ENCODE measurements at places on chromosomes 12 and 14.

GRCh38 chr14:101062065-101062450, 158.5 kb upstream of the RTL1 start:
- H3K36me3 ChIP-seq = no peaks in the 10 kb centered on the region
- no peak overlapping the region for H3K4me3 ChIP-seq
- H3K27ac ChIP-seq = no peak overlapping the region
- DNase-seq = no peak
- H3K4me1 ChIP-seq = no peaks in the 10 kb centered on the region
- H3K27me3 ChIP-seq = peaks cover 34% of the 10 kb centered on the region

GRCh38 chr12:90038289-90038688, 329.7 kb upstream of the ATP2B1 start:
- H3K4me1 ChIP-seq = no peaks in the 10 kb centered on the region
- no peak overlapping the region for H3K4me3 ChIP-seq
- DNase-seq = no peak
- no peaks in the 10 kb centered on the region for H3K27me3 ChIP-seq
- no peak overlapping the region for H3K27ac ChIP-seq

- H3K36me3 ChIP-seq = no peaks in the 10 kb centered on the region
- DNase-seq = no peak
- peaks cover 27% of the 10 kb centered on the region for H3K4me1 ChIP-seq
- no peaks in the 10 kb centered on the region for H3K27me3 ChIP-seq
- no peak overlapping the region for H3K4me3 ChIP-seq
Measured at GRCh38 chr14:92475037-92475436, 38.5 kb upstream of the RIN3 start.

- H3K4me3 ChIP-seq = no peak overlapping the region
- H3K4me1 ChIP-seq = no peaks in the 10 kb centered on the region
- no peak for DNase-seq
- no peaks in the 10 kb centered on the region for H3K36me3 ChIP-seq
- no peak overlapping the region for H3K27ac ChIP-seq
Measured at GRCh38 chr12:69929125-69929524, 104.1 kb downstream of the MYRFL start.

DNA sequence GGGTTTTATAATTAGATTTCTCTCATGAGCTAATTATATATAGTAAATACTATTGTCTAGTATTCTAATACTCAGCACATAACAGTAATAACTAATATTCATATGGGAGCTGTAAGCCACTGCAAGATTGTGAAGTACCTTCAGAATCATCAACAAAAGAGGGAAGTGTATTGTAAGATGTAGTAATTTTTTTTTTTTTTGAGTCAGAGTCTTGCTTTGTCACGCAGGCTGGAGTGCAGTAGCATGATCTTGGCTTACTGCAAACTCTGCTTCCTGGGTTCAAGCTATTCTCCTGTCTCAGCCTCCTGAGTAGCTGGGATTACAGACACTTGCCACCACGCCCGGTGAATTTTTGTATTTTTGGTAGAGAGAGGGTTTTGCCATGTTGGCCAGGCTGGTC, 3.1 kb downstream of the GPR33 start:
- H3K4me1 ChIP-seq = no peaks in the 10 kb centered on the region
- H3K27ac ChIP-seq = no peak overlapping the region
- H3K36me3 ChIP-seq = no peaks in the 10 kb centered on the region
- H3K4me3 ChIP-seq = no peak overlapping the region

DNA sequence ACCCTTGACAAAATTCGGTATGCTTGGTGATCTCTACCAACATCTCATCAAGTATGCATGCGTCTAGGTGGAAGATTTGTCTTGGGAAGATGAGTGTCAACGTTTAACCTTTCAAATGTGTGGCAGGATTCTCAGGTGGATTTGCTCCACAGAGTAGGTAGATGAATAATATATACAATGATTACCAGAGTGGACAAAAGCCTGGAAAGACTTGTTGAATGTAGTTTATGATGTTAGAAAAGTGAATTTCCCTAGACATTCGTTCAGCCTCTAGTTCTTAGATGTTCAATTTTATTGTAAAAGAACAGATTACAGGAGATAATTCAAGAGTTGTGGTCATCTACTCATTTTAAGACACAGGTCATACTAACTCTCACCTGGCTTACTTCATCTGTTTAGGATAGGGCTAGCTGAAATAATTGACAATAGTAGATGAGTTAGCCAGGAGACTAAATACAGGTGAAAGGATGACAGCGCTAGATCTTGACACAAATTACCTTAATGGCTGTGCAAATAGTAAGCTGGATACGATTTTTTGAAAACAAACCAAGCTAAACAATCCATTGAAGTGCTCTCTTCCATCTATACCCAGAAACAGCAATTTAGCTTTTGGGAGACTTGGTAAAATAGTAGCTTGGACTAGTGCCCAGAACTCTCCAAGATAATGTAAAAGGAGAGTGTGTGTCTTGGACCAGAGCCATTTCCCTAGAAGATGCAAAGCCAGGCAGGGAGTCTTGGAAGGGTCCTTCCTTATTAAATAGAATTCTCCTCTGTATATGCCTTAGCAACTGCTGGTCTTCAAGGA, 168.0 kb downstream of the DACT1 start:
- no peak overlapping the region for H3K27ac ChIP-seq
- H3K4me1 ChIP-seq = no peaks in the 10 kb centered on the region
- DNase-seq = no peak
- H3K4me3 ChIP-seq = no peak overlapping the region
- no peaks in the 10 kb centered on the region for H3K36me3 ChIP-seq

DNA sequence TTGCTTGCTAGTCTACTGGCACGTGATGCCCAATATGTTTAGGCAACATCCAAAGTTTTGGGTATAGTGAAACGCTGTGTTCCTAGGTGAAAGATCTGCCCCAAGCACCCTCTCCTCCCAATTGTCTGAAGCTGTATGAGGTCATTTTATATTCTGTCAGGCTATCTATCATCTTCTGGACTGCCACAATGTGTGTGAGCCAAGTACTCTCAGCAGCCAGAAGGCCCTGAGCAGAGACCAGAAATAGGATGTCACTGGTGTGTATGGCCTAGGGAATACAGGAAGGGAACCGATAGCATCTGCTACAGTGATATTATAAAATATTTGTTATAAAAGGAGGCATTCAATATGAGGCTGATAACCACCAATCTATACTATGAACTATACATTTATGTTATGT, 7.9 kb upstream of the PDE3A start:
- no peak for DNase-seq
- H3K36me3 ChIP-seq = no peaks in the 10 kb centered on the region
- H3K4me1 ChIP-seq = peaks cover 36% of the 10 kb centered on the region
- H3K27me3 ChIP-seq = no peaks in the 10 kb centered on the region
- peak overlapping the region; percentile 55 for H3K27ac ChIP-seq
- H3K4me3 ChIP-seq = no peak overlapping the region

- no peaks in the 10 kb centered on the region for H3K27me3 ChIP-seq
- DNase-seq = no peak
- H3K36me3 ChIP-seq = no peaks in the 10 kb centered on the region
- H3K4me3 ChIP-seq = no peak overlapping the region
- no peaks in the 10 kb centered on the region for H3K4me1 ChIP-seq
Measured at GRCh38 chr12:86623267-86623666, 367.1 kb upstream of the MGAT4C start.

DNA sequence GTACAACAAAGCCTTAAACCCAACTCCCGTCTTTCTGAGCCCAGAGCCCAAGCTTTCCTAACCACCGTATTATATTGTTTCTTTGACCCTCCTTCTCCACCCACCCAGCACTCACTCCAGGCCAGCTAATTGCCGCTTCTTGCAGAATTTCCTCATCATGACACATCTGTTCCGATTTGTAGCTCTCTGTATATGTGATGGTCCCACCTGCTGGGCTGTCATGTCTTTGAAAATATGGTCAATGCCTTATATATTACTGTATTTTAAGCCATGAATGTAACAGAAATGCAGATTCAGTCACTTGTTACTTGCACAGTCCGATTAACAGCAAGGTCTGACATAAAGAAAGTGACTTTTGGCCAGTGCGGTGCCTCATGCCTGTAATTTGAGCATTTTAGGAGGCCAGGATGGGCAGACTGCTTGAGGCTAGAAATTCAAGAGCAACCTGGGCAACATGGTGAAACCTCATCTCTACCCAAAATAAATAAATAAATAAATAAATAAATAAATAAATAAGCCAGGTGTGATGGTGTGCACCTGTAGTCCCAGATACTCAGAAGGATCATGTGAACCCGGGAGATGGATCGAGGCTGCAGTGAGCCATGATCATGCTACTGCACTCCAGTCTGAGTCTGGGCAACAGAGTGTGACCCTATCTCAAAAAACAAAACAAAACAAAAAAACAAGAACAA, 359.8 kb downstream of the ATP23 start:
- no peak overlapping the region for H3K27ac ChIP-seq
- no peak for DNase-seq
- no peak overlapping the region for H3K4me3 ChIP-seq
- H3K4me1 ChIP-seq = no peaks in the 10 kb centered on the region

GRCh38 chr14:85054178-85054577, 475.8 kb upstream of the FLRT2 start:
- DNase-seq = no peak
- no peak overlapping the region for H3K4me3 ChIP-seq
- no peaks in the 10 kb centered on the region for H3K36me3 ChIP-seq

DNA sequence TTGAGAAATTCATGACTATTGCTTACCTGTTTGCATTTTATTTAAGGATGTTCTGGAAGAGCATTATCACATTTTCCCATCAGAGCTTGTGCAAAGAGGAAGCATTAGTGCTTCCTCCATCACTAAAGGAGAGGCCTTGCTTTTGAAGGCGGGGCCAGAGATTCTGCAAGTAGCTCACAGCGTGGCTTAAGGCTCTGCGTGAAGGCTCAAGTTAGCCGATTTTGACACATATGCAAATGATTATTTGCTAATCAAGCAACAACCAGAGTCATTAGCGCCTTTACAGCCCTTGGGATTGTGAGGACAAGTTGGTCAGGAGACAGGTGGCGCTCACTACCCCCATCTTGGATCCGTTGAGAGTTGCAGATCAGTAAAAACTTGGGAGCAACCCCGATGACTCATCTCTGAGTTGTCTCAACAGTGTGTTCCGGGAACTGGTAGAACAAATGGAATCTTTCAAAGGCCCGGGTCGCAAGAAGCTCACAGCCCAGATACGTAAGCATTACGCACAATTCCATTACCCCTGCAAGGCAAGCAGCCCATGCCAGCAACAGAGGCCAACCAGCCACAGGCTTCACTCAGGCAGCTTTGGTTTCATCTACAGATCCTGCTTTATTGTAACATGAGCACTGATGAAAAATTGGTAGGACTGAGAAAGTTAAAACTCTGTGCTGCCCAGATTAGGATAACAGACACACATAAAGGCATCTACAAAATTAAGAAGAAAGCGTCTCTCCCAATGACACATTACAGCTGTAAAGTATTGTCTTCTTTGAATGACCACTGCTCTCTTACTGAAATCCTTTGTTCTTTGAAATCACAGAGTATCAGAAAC, 34.9 kb upstream of the SPTSSA start:
- no peaks in the 10 kb centered on the region for H3K4me1 ChIP-seq
- no peaks in the 10 kb centered on the region for H3K27me3 ChIP-seq
- H3K27ac ChIP-seq = peak overlapping the region; percentile 84
- DNase-seq = peak; percentile 76

- no peak overlapping the region for H3K4me3 ChIP-seq
- H3K4me1 ChIP-seq = peaks cover 53% of the 10 kb centered on the region
- no peaks in the 10 kb centered on the region for H3K36me3 ChIP-seq
- no peaks in the 10 kb centered on the region for H3K27me3 ChIP-seq
- DNase-seq = no peak
- peak overlapping the region; percentile 54 for H3K27ac ChIP-seq
Measured at GRCh38 chr12:80925237-80925636, 12.5 kb downstream of the LIN7A start.

GRCh38 chr14:99737451-99737951, 53.4 kb downstream of the CYP46A1 start:
- no peaks in the 10 kb centered on the region for H3K27me3 ChIP-seq
- H3K4me1 ChIP-seq = peaks cover 99% of the 10 kb centered on the region
- peak overlapping the region; percentile 78 for H3K4me3 ChIP-seq
- peak; percentile 68 for DNase-seq

- H3K4me3 ChIP-seq = no peak overlapping the region
- H3K4me1 ChIP-seq = no peaks in the 10 kb centered on the region
- peaks cover 88% of the 10 kb centered on the region for H3K36me3 ChIP-seq
- no peak for DNase-seq
- no peaks in the 10 kb centered on the region for H3K27me3 ChIP-seq
- no peak overlapping the region for H3K27ac ChIP-seq
Measured at GRCh38 chr14:61780125-61780524, 17.9 kb downstream of the SNAPC1 start.

DNA sequence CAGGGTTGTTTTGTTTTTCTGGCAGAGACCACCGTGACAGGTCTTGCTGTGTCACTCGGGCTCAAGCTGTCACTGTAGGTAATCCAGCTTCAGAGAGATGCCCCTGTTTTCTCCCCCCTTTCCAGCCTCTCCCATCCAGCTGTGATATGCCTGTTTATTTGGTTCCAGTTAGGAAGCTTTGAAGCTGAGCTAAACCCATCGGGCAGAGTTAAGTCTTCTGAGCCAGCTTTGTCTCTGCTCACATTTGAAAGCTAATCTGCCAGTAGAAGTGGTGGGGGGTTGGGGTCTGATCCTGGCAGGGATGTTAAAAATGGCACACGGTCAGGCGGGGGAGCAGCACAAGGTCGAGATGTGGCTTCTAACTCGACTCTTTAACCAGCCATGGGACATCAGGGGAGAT, 130.0 kb downstream of the TSPAN9 start:
- H3K27ac ChIP-seq = peak overlapping the region; percentile 87
- H3K36me3 ChIP-seq = no peaks in the 10 kb centered on the region
- no peak for DNase-seq
- peaks cover 72% of the 10 kb centered on the region for H3K4me1 ChIP-seq

GRCh38 chr12:53232646-53233461, 845 bp upstream of the RARG start:
- no peaks in the 10 kb centered on the region for H3K36me3 ChIP-seq
- peak overlapping the region; percentile 75 for H3K4me3 ChIP-seq
- peak overlapping the region; percentile 81 for H3K27ac ChIP-seq
- DNase-seq = peak; percentile 60
- peaks cover 41% of the 10 kb centered on the region for H3K4me1 ChIP-seq

- no peaks in the 10 kb centered on the region for H3K27me3 ChIP-seq
- DNase-seq = no peak
- H3K4me3 ChIP-seq = no peak overlapping the region
- H3K36me3 ChIP-seq = no peaks in the 10 kb centered on the region
- no peak overlapping the region for H3K27ac ChIP-seq
- H3K4me1 ChIP-seq = no peaks in the 10 kb centered on the region
Measured at GRCh38 chr14:62081012-62081612, 318.9 kb downstream of the SNAPC1 start.
